ENCODE measurements at places on chromosomes 16 and 17.
A peak's percentile ranks its signal among the peaks of the same experiment; 100 is the strongest.

DNA sequence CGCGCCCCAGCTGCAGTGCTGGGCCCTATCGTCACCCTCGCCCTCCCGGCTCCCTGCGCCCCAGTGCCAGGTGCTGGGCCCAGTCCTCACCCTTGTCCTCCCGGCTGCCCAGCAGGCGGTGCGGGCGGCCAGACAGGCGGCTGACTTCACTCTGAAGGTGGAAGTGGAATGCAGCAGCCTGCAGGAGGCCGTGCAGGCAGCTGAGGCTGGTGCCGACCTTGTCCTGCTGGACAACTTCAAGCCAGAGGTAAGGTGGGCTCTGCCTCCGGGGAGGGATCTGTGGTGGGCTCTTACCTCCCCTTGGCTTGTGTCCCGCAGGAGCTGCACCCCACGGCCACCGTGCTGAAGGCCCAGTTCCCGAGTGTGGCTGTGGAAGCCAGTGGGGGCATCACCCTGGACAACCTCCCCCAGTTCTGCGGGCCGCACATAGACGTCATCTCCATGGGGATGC is 17.9 kb downstream of the QPRT start:
- no peak for DNase-seq

- no peak for DNase-seq
These were observed 8.9 kb downstream of the ZNF319 start for GRCh38 chr16:57991551-57992059.

- DNase-seq: no peak
These were observed 17.8 kb downstream of the PLLP start for GRCh38 chr16:57266531-57267260.

DNA sequence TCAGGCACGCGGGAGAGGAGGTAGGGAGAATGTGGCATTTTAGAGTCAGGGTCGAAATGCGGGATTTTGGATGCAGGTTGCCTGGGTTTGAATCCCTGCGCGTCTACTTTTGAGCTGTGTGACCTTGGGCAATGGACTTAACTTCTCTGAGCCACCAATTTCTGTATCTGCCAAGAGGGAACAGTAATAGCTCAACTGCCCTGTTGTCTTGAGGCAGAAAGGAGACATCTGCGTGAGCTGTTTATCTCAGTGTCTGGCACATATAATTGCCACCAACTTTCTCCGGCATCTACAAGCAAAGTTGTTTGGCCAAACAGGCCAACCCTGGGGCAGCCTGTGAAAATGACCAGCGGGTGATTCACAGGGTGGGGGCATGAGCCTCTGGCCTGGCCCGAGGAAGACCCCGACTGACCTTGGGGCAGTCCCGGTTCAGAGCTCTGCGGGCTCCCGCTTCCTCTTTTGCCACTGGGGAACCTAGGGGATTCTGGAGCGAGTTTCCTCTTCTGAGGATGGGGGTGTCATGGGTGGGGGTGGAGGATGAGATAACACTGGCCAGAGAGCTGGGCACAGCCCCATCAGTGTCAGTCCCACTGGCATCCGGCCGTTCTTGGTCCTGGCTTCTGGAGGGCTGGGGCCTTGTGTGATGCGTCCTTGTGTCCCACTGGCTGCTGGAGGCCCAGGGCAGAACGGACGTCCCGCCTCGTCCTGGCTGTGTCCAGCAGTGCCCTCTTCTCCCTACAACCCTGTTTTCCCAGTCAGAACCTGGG is 1.3 kb downstream of the SNN start:
- peak; percentile 51 for DNase-seq

DNA sequence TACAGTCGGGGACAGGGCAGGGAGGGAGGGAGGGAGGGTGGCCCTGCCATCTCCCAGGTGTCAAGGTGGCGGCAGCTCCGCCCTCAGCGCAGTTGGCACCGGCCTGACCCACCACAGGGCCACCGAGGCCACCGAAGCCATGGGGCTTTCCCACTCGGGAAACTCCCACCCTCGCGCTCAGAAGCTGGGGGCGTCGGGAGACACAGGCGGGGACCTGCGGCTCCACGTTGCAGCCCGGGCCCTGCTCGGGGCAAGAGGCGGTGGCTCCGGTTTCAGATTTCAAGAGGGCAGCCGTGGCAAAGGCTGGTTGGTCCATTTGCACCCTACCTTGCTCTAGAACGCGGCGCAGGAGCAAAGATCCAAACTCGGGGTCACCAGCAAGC is 544 bp downstream of the CYB561 start:
- DNase-seq: no peak

Data from tibial nerve (tissue), 4 donors.